ENCODE measurements at places on chromosomes 5 and 9.

GRCh38 chr5:53183880-53184279 is 74.3 kb upstream of the MOCS2 start:
- DNase-seq: no peak

DNA sequence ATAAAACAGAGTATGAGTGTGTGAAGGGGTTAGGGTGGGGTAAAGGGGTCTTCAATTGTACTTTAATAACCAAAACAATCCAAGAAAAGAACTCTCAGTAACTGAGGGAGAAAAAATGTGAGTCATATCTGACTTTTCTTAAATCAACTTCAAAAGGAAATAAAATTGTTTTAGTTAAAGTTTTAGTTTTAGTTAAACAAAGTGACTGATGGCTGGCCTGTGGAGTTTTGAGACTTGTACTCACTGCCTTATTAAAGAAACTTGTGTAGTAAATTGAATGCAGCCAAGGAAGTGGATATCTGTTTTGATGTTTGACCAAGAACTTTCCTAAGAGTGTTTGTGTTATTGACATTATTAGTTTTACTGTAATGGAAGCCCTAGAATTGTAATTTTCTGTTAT is 2032.6 kb downstream of the MAT2B start:
- DNase-seq: no peak

DNA sequence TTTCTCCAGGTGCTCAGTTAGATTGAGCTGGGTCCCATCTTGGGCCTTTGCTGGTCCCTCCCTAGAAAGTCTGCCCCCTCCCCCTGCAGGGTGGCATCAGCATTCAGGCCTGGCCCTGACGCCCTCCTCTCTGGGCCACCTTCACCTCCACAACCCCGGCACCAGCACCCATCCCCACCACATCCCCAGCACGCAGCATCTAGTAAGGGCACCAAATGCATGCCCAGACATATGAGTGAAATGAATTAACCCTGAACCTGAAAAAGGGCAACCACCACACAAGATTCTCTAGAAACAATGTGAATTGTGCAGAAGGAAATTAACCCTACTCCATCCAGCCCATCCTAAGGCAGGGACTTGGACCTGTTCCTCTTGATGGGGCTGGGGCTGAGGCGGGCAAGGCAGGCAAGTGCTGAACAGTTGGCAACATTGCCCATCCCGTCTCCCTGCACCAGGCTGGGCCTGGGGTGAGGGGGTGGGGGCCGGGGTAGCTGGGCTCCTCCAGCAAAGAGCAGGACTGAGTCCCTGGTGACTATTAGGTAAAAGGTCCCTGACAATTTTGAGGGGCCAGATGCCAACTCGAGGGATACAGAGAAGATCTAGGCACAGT is 125.9 kb downstream of the KCNIP1 start:
- DNase-seq: no peak

- DNase-seq: no peak
These were observed 148.7 kb upstream of the COL5A1 start for GRCh38 chr9:134492721-134493460.

GRCh38 chr5:170330568-170331054 is 33.0 kb upstream of the LCP2 start:
- no peak for DNase-seq

GRCh38 chr5:67880511-67880805 is 335.1 kb upstream of the PIK3R1 start:
- DNase-seq: no peak

DNA sequence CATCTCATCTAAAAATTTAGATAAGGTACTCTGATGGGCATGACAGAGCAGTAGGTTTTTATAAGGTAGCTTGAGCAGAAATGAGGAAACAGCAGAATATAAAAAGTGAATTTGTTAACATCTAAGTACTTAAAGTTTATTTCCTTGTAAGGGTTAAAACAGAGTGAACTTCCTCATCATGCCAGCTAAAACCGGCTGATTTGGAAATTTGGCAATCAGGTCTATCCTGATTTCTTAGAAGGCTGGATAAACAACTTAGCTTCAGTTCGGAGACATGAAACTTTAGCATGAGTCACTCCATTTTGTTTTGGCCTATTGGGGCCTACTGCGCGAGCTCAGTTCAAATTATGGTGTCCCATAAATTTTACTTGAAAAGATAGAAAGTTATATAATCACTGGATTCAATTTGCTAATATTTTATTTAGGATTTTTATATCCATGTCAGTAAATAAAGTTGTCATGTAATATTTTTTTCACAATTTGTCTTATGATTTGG is 241.6 kb upstream of the RORB start:
- no peak for DNase-seq

GRCh38 chr9:114308361-114308950 is 14.4 kb upstream of the ORM1 start:
- no peak for DNase-seq

- DNase-seq: no peak
These were observed 15.4 kb downstream of the STC2 start for GRCh38 chr5:173312821-173313220.

DNA sequence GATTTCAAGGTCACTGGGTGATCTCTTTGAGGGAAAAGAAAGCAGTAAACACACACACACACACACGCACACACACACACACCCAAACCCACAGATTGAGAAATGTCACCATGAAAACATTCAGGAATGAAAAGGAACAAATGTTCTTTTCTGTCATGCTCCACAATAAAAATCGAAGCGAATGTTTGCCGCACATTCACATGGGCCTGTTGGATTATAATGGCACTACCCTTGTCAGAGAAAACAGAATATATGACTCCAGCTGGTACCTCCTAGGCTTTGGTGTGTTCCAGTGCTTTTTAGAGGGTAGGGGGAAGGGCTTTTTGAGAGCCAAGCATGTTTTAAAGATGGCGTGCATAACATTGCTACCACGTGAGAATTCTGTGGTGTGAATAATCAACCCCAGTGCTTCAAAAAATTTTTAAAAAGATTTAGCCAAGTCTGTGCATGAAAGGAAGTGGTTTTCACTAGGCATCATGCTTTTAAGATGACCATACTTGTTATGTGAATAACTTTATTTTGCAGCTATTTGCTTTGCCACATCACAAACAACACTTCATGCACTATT is 120.8 kb upstream of the ZNF608 start:
- no peak for DNase-seq

DNA sequence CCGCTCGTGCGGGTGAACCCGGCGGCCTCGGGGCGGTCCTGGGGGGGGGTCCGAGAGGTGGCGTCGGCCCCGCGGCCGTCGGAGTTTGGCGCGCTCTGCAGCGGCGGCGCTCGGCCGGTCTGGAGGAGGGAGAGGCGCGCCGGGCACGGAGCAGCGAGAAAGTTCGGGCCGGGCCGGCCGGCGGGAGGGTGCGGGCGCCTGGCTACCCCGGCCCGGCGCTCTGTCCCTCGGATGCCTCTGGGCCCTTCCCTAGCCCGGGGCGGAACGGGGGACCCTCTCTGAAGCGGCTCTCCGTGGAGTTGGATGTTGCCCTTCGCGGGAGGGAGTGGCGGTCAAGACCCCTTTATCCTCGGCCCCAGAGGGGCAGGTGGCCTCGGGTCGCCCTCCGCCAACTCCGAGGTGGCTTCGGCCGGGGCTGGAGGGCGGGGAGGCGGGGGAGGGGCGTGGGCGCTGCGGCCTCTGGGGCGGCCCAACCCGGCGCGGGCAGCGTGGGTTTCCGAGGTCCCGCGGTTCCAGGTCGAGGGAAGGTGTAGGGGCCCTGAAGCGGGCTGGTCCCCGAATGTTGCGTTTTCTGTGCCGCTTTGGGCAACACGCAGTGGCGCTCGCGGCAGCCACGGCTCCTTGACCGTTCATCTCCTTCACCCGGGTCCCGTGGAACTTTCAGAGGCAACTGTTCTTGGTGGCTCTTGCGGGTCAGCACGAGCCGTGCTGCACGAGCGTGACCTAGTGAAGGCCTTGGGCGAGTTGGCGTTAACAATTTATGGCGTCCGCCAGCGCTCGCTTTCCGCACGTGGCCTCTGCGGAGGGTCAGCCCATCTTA is 290.5 kb downstream of the DOCK8 start:
- DNase-seq: no peak

- DNase-seq: no peak
These were observed 9.4 kb upstream of the PLEKHG4B start for GRCh38 chr5:82570-82969.

GRCh38 chr5:159645179-159645846 is 271.0 kb upstream of the ADRA1B start:
- no peak for DNase-seq

DNA sequence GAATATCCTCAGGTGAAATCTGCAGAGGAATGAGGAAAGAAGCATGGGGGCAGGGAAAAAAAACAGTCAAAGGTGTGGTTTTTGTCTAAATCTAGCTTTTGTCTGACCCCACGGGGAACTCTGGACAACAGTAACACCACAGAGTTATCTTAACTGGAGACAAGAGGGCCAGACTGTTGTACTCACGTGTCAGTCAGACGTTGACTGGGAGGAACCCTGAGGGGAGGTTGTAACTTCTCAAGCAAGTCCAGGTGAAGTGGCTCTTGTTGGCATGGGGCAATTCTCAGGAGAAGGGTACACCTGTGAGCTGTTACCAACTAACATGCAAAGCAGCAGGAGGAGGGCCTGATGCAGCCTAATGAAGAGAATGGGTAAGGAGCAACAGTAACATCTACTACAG is 44.1 kb upstream of the SHISAL2B start:
- DNase-seq: no peak

DNA sequence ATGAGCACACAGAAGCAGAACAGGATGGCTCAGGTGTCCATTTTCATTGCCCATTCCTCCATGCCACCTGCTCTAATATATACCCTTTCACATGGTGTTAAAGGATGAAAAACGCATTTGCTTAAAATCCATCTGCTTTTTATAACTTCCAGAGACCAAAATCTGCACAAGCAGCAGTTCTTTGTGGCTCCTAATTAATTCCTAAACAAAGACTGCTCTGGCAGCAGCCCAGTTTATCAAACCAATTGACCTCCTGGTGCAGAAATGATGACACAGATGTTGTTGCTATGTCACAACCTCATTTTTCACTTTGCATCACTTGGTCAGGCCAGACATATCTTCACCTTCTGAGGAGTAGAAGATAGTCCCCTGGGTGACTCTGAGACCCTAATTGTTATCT is 141.2 kb downstream of the ASTN2 start:
- no peak for DNase-seq

DNA sequence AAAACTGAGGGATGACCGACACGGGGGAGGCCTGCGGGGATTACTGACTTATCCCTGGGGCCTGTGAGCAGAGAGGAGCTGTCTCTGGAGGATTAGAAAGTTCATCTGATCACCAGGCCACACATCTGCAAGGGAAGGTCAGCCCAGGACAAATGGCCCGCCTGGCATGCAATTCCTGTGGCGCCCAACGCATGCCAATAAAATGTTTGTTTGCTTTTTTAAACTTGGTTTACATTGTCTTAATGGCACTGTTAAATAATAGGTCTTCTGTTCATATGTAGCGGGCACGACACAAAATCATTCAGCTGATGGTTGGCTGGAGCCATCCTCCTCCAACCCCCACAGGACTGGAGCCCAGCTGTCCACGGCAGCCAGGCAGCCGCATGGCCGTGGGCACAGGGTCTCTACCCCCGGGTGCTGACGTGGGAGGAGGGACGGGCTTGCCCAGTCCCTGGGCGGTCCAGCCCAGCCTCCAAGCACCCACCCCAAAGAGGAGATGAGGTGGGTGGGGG is 41.0 kb upstream of the SLC12A7 start:
- DNase-seq: no peak

DNA sequence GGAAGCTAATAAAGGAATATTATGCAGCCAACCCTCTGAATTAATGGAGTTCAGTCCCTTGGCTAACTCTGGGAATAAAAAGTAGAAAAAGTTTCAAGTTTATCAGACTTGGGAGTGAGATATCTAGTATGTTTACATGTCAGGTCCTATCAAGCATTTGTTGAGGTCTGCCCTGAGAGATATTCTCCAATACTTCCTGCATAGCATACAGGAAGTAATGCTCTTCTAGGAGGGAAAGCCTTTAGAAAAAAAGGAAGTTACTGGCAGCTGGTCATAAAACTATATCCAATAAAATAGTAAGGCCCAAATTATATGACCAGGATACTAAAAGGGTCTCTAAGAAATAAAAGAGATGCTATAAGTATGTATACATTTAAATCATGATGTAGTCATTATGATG is 594.1 kb upstream of the FTMT start:
- DNase-seq: no peak

DNA sequence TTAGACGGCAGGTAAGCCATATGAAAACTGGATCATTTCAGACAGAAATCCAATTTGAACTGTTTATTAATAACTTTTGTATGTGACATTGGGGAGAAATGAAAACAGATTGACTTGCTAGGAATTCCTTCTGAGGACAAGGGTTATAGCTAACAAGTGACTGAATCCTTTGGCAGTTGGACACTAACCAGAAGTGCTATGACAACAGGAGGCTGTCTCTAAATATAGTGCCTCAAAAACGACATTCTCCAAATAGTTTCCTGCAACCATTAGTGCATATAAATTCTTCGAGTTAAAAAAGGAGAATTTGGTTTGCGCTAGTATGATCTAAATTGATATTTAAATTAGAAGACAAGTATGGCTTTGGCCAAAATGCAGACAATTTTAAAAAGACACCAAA is 338.6 kb downstream of the PTPRD start:
- DNase-seq: no peak

DNA sequence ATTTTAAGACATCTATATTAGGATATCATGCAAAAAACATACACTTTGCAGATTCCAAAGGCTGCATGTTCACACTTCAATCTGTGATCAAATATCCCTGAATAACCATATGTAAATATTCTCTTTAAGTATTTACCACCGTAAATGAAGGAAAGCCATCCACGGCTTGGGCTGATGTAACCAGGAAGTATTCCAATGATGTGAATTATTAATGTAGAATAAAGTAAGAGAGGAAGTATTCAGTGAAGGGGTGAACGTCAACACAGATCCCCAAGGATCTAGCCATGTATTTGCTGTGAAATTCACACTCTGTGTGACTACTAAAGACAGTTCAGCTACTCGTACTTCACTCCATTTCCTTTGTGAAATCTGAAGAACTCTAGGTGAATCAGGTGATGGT is 75.2 kb downstream of the CDH6 start:
- DNase-seq: no peak

DNA sequence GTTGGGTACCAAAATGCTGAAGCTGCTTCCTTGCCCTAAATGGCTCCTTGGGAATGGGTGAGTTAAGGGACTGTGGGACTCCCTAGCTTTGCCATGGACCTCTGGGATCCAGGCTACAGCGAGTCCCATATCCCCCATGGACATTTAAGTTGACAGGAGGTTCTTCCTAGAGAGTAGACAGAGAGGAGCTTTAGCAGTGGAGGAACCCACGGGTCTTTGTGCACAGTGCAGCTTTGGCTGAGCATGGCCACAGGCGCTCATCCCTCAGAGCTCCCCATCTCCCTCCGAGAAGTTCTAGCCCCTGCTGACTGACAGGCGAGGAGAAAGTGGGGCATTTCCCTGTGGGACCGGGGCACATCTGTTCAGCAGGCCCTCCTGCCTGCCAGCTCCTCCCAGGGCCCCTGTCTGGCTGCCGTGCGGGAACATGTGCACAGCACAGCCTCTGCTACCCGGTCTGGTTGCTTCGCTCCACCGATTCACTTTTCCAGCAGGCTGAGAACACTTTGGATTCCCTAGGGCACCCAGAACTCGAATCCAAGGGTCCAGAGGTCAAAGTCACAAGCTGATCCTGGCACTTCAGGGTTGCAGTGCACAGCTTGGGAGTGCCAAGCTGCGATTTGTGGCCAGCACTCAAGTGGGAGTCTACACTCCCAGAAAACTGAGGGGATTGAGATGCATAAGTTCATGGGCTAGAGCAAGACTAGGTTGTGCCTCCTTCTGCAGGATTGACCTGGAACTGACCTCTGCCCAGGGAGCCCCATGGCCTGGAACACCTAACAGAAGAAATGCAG is 40.6 kb upstream of the DMRTA1 start:
- no peak for DNase-seq

GRCh38 chr9:127183814-127184582 is 61.6 kb upstream of the ANGPTL2 start:
- DNase-seq: no peak

- DNase-seq: no peak
These were observed 77.0 kb downstream of the SMIM23 start for GRCh38 chr5:171862624-171863023.
